ENCODE measurements at places on chromosomes 5 and 9. TPM values are rescaled to one million over a fixed set of nuclear protein-coding genes. Genes with fewer than 3 reads are reported as not detected.

Gene NR5A1
- not detected for total RNA-seq

Gene WWC1
- total RNA-seq: 3.3 TPM

- DNase-seq: no peak
Observed at GRCh38 chr5:124341066-124341858, 405.2 kb downstream of the ZNF608 start.

GRCh38 chr5:170204202-170204601, 28.6 kb upstream of the C5orf58 start:
- DNase-seq: no peak

GRCh38 chr9:114914139-114914538, 16.3 kb downstream of the TNFSF8 start:
- DNase-seq: no peak

Measured in heart left ventricle (tissue), 16 donors.